Stimulated activated CD8-positive, alpha-beta memory T cell treated with anti-CD3 and anti-CD28 coated beads, Interleukin-15, amount 100 ng/mL, for 1 hour (primary cell): ENCODE measurements at places on chromosomes 7 and 10.

GRCh38 chr10:99775850-99776249, 6.6 kb upstream of the ABCC2 start:
- no peak for DNase-seq

DNA sequence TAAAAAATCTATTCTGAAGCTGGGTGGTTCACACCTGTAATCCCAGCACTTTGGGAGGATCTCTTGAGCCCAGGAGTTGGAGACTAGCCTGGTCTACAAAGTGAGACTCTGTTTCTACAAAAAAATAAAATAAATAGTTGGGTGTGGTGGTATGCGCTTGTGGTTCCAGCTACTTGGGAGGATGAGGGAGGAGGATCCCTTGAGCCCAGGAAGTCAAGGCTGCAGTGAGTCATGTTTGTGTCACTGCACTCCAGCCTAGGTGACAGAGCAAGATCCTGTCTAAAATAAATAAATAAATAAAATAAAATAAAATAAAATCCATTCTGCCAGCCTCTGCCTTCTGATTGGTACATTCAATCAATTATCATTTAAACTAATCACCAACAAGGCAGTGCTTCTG, 17.5 kb downstream of the ZNF33A start:
- no peak for DNase-seq

DNA sequence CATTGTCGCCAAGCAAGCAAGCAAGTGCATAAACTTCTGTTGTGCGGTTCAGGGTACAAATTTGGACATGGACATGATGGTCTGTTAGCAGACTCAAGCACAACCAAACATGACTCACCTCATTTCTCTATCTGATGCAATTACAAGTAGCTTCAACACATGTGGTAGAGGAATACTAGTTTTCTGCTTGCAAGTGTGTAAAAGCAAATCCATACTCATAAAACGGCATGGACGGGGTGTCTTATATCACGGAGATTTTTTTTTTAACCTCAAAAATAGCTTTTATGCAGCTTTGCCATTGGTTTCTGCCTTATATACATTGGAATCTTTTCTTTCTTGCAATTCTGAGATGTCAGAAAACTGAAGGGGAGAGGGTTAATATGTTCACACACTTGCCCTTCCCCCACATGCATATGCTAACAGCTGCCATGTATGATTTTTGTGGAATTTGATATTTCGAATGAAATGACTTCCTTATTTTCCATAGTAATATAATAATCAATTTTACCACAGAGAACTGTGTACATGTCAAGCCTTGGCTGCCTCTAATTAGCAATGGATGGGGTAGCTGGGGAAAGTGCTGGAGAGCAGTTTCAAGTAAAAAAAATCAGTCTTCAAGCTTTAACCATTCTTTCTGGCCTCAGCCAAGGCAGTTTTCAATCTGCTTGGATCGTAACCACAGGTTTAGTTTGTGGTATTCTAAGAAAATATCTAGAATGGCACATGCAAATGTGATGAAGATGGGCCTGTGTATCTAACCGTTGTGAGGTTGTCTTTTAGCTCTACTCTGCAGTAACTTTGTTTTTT, 106.0 kb upstream of the PDCD4 start:
- DNase-seq = no peak

- DNase-seq = no peak
Measured at GRCh38 chr7:98360221-98361130, 40.4 kb downstream of the BAIAP2L1 start.

DNA sequence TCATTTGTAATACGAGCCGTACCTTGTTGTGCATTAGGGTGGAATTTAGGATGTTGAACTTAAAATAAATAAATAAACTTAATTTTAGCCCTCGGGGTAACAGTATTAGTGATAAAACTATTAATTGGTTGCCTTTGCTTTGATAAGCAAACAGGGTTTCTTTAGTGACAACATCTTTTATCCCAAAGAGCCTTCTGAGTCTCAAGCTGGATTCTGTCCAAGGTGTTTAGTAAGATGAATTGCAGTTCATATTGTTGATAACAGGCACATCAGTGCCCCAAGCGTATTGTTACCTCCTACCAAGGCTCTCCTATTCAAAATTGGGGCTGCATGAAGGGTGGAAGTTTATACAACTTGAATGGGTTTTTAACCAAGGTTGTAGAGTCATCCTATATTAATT, 144.4 kb upstream of the CELF2 start:
- DNase-seq = no peak

DNA sequence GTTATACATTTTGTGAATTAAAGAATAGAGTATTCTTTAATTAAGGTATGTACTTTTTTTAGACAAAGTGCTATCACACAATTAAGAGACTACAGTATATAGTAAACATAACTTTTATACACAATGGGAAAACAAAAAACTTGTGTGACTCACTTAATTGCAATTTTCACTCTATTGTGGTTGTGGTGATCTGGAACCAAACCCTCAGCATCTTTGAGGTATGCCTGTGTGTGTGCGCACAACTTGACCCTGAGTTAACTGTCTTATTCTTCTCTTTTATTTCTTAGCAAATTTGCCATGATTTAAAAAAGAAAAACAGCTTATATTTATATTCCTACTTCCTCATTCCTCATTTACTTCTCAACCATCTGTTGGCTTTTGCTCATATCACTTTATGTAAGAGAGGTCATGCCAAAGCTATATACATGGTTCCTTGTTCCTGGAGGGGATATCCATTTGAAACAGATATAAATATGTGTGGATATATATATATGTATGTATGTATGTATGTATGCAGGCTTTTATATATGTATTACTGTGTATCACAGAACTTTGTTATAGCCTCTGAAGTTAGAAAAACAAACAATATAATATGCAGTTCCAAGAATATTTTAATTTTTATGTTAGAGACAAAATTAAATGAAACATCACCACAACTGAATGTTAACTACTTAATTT, 259.5 kb upstream of the HGF start:
- DNase-seq = no peak

DNA sequence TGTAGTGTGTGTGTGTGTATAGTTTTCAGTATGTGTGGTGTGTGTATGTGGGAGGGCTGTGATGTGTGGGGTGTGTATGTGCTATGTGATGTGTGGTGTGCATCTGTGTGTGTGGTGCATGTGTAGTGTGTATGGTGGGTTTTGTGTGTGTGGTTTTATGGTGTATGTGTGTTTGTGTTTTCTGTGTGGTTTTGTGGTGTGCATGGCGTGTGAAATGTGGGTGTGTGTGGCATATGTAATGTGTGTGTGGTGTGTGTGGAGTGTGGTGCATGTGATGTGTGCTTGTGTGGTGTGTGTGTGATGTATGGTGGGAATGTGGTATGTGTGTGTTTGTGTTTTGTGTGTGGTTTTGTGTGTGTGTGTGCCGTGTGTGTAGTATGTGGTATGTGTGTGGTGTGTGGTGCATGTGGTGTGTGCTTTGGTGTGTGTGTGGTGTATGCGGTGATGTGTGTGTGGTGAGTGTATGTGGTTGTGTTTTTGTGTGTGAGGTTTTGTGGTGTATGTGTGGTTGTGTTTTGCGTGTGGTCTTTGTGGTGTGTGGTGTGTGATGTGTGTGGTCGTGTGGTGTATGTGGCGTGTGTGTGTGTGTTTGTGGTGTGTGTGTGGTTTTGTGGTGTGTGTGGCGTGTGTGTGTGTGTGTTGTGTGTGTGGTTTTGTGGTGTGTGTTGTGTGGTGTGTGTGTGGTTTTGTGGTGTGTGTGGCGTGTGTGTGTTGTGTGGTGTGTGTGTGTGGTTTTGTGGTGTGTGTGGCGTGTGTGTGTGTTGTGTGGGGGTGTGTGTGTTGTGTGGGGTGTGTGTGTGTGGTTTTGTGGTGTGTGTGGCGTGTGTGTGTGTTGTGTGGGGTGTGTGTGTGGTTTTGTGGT, 18.0 kb upstream of the PPP2R2D start:
- DNase-seq = no peak

DNA sequence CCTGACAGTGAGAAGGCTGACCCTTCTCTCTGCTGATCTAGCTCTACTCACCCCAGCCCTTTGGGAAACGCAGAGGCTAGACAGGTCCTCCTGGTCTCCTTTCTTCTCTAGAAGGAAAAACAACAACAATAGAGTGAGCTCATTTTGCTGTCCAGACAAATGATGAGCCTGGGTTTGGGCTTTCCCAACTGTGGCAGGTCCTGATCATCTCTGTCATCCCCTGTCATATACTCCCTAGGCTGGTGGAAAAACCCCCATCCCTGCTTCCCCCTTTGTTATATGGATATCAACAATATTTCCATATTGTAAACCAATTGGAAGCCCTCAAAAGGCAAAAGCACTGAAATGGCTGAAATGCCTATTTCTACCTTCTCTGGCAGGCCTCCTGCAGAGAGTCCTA, 9.2 kb upstream of the DDIT4 start:
- no peak for DNase-seq

GRCh38 chr7:80942261-80943041, 23.6 kb upstream of the SEMA3C start:
- no peak for DNase-seq

- no peak for DNase-seq
Measured at GRCh38 chr10:91772869-91773268, 25.4 kb upstream of the TNKS2 start.

- DNase-seq = no peak
Measured at GRCh38 chr7:64787295-64787694, 6.9 kb upstream of the ZNF138 start.

GRCh38 chr10:126696684-126697083, 26.2 kb upstream of the C10orf90 start:
- no peak for DNase-seq
